ENCODE measurements at places on chromosomes 3 and 15. TPM values are rescaled to one million over a fixed set of nuclear protein-coding genes. Genes with fewer than 3 reads are reported as not detected.

GRCh38 chr3:13479332-13479581 lies 849 bp upstream of the HDAC11 start:
- peak overlapping the region; percentile 87 for H3K27ac ChIP-seq
- peaks cover 15% of the 10 kb centered on the region for H3K4me1 ChIP-seq
- H3K4me3 ChIP-seq = peak overlapping the region; percentile 90
- DNase-seq = no peak
- H3K27me3 ChIP-seq = peaks cover 3% of the 10 kb centered on the region

GRCh38 chr3:54262946-54263345 lies 140.6 kb downstream of the CACNA2D3 start:
- no peaks in the 10 kb centered on the region for H3K36me3 ChIP-seq
- no peak overlapping the region for H3K4me3 ChIP-seq
- H3K27ac ChIP-seq = no peak overlapping the region
- H3K4me1 ChIP-seq = peaks cover 3% of the 10 kb centered on the region

CPN2 gene
- total RNA-seq = not detected

CHRNA5 gene
- 2.1 TPM for total RNA-seq

DNA sequence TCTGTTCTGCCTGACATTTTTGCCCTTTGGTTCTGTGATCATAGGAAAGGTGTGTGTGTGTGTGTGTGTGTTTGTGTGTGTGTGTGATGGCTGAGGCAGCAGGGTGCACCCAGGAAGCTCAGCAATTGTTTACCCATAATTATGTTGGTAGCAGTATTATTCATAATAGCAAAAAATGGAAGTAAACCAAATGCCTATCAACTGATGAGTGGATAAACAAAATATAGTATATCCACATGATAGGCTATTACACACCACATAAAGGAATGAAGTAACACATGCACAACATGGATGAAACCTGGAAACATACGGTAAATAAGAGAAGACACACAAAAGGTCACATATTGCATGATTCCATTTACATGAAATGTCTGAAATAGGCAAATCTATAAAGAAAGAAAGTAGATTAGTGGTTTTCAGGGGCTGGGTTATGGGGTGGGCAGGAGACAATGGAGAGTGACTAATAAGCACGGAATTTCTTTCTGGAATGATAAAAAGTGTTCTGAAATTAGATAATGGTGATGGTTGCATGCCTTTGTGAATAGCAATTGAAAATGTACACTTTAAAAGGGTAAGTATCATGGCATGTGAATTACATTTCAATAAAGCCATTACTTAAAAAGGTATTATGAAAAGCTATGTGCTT lies 167.2 kb downstream of the POLR2M start:
- H3K4me3 ChIP-seq = no peak overlapping the region
- H3K36me3 ChIP-seq = no peaks in the 10 kb centered on the region
- H3K27ac ChIP-seq = no peak overlapping the region
- no peak for DNase-seq
- H3K27me3 ChIP-seq = peaks cover 71% of the 10 kb centered on the region

DNA sequence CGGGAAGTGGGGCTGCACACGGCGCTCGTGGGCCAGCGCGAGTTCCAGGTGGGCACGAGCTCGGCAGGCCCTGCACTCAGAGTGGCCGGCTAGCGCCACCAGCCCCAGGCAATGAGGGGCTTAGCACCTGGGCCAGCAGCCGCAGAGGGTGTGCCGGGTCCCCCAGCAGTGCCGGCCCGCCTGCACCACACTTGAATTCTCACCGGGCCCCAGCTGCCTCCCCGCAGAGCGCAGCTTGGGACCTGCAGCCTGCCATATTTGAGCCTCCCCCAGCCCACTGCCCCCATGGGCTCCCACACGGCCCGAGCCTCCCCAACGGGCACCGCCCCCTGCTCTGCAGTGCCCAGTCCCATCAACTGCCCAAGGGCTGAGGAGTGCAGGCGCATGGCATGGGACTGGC lies 87.5 kb downstream of the CHCHD4 start:
- no peak overlapping the region for H3K27ac ChIP-seq
- no peak overlapping the region for H3K4me3 ChIP-seq
- no peak for DNase-seq
- H3K27me3 ChIP-seq = peaks cover 3% of the 10 kb centered on the region
- no peaks in the 10 kb centered on the region for H3K4me1 ChIP-seq

- H3K4me3 ChIP-seq = peak overlapping the region; percentile 74
- H3K4me1 ChIP-seq = peaks cover 15% of the 10 kb centered on the region
- H3K27me3 ChIP-seq = peaks cover 21% of the 10 kb centered on the region
- DNase-seq = peak; percentile 45
- H3K27ac ChIP-seq = no peak overlapping the region
Observed at GRCh38 chr15:22979238-22980188, 655 bp downstream of the CYFIP1 start.

DNA sequence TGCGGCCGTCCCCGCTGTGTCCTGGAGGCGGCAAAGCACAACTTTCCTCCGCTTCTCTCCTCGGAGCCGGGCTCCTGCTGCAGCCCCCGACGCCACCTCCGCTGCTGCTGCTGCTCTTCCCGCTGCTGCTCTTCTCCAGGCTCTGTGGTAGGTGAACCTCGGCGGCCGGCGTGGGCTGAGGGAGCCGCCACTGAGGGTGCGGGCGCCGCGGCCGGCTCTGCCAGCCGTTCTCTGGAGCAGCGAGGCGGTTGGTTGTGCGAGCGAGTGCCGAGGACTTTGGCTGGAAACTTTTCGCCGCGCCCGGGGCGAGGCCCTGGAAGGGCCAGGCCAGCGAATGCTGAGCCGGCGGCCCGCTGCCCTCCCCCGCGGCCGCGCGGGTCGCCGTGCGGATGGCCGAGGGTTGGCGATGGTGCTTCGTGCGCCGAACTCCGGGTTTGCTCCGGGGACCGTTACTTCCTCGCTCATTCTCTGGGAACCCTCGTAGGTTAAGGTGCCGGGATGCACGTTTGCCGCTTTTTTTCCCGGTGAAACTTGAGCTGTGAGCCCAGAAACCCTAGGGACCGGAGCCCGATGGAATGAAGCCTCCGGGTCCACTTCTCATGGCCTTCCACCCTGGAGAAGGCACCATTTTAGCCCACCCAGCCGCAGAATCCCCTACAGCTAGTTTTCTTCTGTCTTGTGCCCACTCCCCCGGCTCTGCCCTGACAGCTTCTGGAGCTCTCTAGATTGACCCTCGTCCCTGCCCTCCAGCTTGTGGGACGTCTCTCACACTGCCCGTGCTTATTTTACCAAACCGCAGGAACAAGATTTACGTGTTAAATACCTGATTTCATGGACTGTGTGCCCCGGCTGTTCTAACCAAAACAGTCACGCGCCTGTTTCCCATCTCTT lies 660 bp downstream of the NECTIN3 start:
- no peaks in the 10 kb centered on the region for H3K36me3 ChIP-seq
- DNase-seq = peak; percentile 28
- H3K4me1 ChIP-seq = peaks cover 23% of the 10 kb centered on the region
- no peak overlapping the region for H3K27ac ChIP-seq
- H3K4me3 ChIP-seq = peak overlapping the region; percentile 79

DNA sequence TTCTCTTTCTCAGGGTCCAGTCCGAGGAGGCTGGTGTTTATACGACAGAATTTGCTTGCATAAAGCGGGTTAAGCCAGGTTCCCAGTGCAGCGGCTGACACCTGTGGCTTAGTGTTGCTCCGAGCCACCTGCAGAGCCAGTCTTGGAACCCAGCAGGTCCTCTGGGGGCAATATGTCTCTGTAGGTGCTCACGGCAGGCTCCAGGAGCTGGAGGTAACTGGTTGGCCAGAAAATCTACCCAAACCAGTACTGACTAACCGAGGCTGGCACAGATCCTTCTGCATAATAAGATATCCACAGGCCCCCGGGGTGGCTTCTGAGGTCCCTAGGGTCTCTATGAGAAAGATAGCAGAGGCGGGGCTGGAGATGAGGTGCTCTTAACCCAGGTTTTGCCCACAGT lies 3.2 kb downstream of the MGLL start:
- no peak overlapping the region for H3K4me3 ChIP-seq
- H3K36me3 ChIP-seq = peaks cover 2% of the 10 kb centered on the region
- no peak for DNase-seq
- H3K4me1 ChIP-seq = peaks cover 22% of the 10 kb centered on the region
- H3K27ac ChIP-seq = no peak overlapping the region

- no peaks in the 10 kb centered on the region for H3K4me1 ChIP-seq
- no peaks in the 10 kb centered on the region for H3K27me3 ChIP-seq
- no peak overlapping the region for H3K4me3 ChIP-seq
- H3K36me3 ChIP-seq = no peaks in the 10 kb centered on the region
- H3K27ac ChIP-seq = no peak overlapping the region
- DNase-seq = no peak
Observed at GRCh38 chr3:62611541-62612240, 238.3 kb upstream of the FEZF2 start.

DNA sequence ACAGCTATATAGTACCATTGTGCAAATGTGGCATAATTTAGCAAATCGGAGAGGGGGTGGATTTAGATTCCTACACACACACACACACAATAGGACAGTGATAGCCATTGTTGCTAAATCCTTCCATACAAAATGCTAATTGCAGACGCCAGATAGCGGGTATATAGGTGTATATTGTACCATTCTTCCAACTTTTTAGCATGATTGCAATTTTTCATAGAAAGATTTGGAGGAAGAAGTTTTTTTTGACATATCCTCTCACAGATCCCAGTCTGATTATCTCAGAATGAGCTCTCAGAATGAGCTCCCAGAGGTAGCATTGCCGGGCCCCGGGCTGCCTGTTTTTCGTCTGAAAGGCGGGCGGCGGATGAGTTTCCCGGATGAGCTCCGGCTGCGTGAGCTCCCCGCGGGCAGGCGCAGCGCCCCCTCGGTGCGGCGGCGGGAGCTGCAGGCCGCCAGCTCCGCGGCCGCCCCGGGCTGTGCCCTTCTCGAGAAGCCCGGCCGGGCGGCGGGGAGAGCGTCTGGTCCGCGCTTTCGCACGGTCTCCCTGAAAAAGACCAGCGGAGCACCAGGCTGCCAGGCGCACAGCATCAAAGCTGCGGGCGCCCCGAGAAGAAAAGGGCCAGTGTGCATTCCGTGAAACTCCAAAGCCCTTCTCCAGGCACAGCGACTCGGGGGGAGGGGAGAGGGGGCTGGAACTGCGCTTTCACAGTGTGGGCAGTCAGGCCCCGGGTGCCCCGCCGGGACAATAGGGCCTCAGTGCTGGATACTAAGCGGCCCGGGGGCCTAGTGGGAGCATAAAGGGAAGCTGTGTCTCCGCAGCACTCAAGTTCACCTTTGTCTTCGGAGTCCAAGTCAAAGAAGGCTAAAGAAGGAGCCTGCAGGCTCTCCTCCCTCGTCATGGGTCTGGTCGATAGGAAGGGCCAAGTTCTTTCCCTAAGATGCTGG lies 12.0 kb upstream of the SHC4 start:
- peak; percentile 82 for DNase-seq
- H3K4me3 ChIP-seq = peak overlapping the region; percentile 58
- no peaks in the 10 kb centered on the region for H3K36me3 ChIP-seq
- H3K4me1 ChIP-seq = peaks cover 11% of the 10 kb centered on the region
- H3K27me3 ChIP-seq = peaks cover 14% of the 10 kb centered on the region
- peak overlapping the region; percentile 51 for H3K27ac ChIP-seq

TF gene
- 0.03 TPM for total RNA-seq

LTF gene
- not detected for total RNA-seq

GRCh38 chr3:129448186-129448895 lies 8.3 kb downstream of the IFT122 start:
- no peaks in the 10 kb centered on the region for H3K27me3 ChIP-seq
- H3K27ac ChIP-seq = no peak overlapping the region
- no peak overlapping the region for H3K4me3 ChIP-seq
- DNase-seq = no peak
- H3K36me3 ChIP-seq = peaks cover 13% of the 10 kb centered on the region

- H3K4me1 ChIP-seq = no peaks in the 10 kb centered on the region
- DNase-seq = no peak
- H3K4me3 ChIP-seq = peak overlapping the region; percentile 12
- H3K27ac ChIP-seq = no peak overlapping the region
- peaks cover 42% of the 10 kb centered on the region for H3K27me3 ChIP-seq
Observed at GRCh38 chr3:24495326-24495994, 810 bp upstream of the THRB start.

DNA sequence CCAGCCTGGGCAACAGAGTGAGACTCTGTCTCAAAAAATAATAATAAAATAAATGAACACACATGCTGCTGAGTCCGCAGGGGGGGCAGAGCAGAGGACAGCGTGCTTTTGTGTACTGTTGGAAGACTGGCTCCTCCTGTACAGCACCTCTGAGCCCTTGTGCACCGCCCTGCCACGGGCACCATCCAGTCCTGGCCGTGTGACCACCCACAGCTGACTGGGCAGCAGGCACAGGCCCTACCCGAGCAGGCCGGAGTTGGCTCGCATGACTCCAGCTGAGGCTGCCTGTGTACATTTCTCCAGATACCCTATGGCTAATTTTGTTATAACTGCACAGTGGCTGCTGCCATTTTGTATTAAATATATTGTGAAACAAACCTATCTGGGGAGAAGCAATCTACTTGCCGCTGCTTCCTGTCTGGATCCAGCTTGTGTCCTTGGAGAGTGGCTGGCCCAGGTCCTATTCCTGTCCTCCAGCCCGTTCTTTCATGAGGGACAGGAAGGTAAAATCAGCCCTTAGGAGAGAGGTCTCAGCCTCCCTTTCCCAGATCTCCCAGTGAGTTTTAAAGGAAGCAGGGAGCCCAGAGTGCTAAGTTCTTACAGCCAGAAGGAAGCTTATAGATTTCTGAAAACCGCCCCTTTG lies 14.6 kb downstream of the IVD start:
- H3K4me1 ChIP-seq = peaks cover 8% of the 10 kb centered on the region
- no peak overlapping the region for H3K27ac ChIP-seq
- no peak overlapping the region for H3K4me3 ChIP-seq
- no peak for DNase-seq
- H3K27me3 ChIP-seq = no peaks in the 10 kb centered on the region
- peaks cover 9% of the 10 kb centered on the region for H3K36me3 ChIP-seq

- H3K4me1 ChIP-seq = peaks cover 26% of the 10 kb centered on the region
- H3K4me3 ChIP-seq = no peak overlapping the region
- H3K27ac ChIP-seq = no peak overlapping the region
- peaks cover 64% of the 10 kb centered on the region for H3K27me3 ChIP-seq
Observed at GRCh38 chr15:40510201-40510600, 39.4 kb downstream of the CHST14 start.
